ENCODE measurements at places on chromosomes 5 and 9. TPM values are rescaled to one million over a fixed set of nuclear protein-coding genes. Genes with fewer than 3 reads are reported as not detected.

GRCh38 chr9:35757226-35757891 lies 3.3 kb upstream of the MSMP start:
- peak; percentile 75 for DNase-seq

GRCh38 chr5:174327896-174328295 lies 282.4 kb downstream of the NSG2 start:
- no peak for DNase-seq

DNA sequence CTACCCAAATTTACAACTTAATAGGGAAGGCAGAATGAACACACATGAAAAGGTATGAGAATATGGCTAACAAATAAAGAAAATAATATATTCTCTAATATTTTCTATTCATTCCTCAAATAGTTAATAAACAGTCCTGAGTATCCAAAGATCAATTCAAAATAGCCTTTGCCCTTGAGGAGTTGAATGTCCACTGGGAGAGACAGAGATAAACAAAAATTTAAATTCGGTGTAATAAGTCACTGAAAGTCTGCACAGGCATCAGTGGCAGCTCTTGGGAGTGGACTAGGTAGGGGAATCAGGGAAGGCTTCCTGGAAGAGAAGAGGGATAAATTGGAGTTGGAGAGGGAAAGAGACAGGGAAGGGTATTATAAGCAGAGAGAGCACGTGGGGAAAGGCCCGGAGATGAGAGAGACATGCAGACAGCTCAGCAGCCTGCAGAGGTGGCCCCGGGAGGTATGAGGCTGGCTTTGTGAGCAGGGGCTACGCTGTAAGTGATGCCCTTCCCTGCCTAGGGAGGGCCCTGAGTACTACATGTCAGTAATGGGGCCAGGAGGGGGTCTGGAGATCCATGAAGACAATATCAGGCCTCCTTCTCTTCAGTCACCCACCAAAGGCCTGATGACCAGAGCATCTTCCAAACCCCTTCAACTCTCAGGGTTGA lies 137.1 kb downstream of the PDE8B start:
- DNase-seq, result no peak

DNA sequence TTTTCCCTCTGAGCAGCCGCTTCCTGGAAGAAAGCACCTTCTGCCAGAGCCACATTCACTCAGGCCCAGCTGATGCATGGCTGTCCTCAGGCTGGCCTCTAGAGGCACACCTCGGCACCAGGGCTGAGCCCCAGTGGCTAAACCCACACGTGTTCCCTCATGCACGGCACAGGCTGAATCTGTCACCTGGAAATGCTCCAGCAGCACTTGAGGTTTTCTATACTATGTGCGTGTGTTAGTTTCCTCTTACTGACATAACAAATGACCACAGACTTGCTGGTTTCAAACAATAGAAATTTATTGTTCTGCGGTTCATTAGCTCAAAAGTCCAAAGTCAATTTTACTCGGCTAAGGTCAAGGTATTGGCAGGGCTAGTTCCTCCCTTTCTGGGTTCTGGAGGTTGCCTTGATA lies 141.4 kb downstream of the LRRC70 start:
- DNase-seq, result no peak

DNA sequence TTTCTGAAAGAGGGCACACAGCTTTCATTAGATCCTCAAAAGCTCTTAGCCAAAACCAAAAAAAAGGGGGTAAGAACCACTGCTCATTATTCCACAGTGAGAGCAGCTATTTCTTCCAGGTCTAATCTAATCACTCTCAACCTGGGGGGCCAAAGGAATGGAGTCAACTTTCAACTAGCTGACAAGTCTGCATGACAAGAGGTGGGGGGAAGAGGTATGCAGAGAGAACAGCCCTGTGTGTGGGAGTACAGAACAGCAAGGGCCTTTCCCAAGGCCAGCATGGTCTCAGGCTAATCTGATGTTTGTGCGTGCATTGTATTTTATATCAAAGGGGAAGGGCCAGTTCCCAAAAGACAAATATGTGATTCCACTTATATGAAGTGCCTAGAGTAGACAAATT lies 36.9 kb upstream of the PIP5K1B start:
- DNase-seq, result no peak

- no peak for DNase-seq
Measured at GRCh38 chr5:146805081-146805480, 73.5 kb downstream of the PPP2R2B start.

GRCh38 chr5:82257729-82258128 lies 20.4 kb downstream of the RPS23 start:
- no peak for DNase-seq

GRCh38 chr9:136762915-136763648 lies 1.2 kb downstream of the LCN15 start:
- DNase-seq, result peak; percentile 83

DNA sequence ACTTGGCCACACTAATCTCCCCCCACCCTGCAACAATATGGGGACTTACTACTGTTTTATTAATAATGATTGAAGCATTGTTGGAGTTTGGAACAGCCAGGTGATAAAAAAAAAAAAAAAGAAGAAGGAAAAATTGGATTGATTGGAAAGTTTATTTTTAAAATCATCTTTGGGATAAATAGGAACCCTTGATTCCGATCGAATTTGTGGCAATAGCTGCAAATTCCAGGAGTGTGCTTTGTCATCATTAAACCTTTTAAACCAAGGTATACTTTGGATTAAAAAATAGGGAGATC lies 907 bp upstream of the NR2F1 start:
- DNase-seq, result no peak

- DNase-seq, result no peak
Measured at GRCh38 chr5:74099538-74100267, 473.7 kb downstream of the ARHGEF28 start.

DNA sequence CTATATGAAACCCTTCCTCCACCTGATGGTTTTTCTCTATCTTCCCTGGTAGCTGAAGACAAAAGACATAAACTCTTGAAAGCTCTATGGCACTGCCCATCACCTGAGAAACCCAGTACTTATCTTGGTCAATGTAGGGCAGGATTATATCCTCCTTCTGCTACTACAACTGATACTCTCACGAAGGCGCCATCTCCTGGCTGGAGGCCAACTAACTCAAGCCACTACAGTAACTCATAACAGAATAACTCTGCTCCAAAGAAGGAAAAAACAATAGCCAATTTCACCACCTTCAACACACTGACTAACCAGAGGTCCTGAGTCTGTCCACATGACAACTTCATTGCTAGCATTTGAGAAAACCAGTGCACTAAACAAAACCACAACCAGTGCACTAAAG lies 409.2 kb downstream of the CETN3 start:
- no peak for DNase-seq

DNA sequence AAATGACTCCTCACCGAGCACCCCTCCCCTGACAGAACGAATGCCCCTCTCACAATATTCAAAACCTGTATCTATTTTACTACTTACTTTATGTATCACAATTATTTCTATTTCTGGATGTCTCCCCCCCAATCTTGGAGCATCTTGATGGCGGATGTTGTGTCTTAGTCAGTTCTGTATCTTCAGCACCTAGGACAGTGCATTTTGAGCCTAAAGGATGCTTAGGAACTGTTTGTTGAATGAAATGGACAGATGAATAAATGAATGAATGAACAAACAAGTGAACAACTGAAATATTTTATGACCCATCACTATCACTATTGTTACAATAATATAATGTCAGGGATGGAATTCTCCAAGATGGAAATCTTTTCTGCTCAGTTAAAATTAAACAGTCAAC lies 295.7 kb downstream of the DNAH5 start:
- DNase-seq, result no peak

GRCh38 chr5:171483551-171484135 lies 64.2 kb downstream of the FGF18 start:
- no peak for DNase-seq

DNA sequence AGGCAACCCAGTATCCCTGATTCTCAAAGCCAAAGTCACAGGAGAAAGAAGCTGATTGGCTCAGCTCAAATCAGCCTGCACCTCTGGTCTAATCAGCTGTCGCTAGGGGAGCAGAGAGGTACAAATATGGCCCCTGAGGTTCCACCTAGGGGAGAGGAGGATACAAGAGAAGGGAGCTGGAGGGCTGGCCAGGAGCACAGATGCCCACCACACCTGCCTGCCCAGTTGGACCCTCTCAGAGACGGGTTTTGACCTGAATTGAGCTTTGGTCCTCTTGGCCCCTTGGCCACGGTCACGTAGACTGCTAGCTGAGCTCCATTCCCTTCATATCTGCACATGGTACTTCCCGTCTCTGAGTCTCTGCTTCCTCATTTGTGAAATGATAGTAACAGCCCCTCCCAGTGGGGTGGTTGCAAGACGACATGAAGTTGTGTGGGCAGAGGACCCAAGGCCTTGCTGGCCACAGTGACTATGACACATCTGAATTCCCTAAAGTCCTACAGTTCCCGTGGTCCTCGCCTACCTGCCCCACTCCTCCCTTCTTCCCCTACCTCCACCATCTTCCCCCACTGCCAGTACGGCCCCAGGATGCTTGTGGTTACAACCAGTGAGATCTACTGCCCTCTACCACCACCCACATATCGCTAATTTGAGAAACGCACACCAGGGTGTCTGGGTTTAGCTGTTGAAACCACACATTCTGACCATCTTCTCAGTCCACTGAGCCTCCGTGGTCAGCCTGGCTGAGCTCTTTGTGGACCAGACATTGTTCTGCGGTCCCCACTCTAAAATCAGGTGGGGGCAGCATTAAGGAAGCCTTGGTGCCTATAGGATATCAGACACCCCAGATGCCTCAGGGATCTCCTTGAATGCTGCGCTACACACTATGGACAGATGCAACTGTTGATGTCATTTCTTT lies 60.3 kb upstream of the NEK6 start:
- no peak for DNase-seq

- DNase-seq, result peak; percentile 77
Measured at GRCh38 chr9:136726631-136727191, 14.3 kb downstream of the DIPK1B start.

- DNase-seq, result no peak
Measured at GRCh38 chr9:128588581-128589233, 36.3 kb downstream of the SPTAN1 start.

DNA sequence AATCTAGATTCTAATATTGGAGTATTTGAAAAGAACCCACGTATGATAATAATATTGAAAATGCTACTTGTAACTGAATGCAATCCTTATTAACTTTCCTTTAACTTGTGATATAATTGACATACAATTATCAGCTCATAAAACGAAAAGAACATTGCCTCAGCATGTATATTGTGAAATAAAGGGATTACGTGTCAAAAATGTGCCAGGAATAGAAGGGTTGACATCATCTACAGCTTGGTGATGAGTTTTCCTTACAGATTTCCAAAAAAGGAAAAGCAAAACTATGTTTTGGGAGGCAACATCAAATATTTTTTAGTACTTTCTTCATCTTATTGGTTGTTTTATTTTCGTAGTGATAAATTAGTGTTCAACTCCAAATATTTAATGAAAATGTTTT lies 266.0 kb upstream of the PTGER4 start:
- DNase-seq, result no peak

The GOLGA2 gene
- 50.4 TPM for total RNA-seq

The MYOZ3 gene
- 0.07 TPM for total RNA-seq

The ADAMTSL1 gene
- total RNA-seq, result not detected

Data from activated CD4-positive, alpha-beta T cell treated with anti-CD3 and anti-CD28 coated beads, Interleukin-2, amount 10 ng/mL, durations not matched to agents 24 days and 14 days (primary cell).